ENCODE measurements at places on chromosomes 6 and 20.

- DNase-seq: peak; percentile 5
These were observed 359.0 kb downstream of the ZFAND3 start for GRCh38 chr6:38178584-38178886.

DNA sequence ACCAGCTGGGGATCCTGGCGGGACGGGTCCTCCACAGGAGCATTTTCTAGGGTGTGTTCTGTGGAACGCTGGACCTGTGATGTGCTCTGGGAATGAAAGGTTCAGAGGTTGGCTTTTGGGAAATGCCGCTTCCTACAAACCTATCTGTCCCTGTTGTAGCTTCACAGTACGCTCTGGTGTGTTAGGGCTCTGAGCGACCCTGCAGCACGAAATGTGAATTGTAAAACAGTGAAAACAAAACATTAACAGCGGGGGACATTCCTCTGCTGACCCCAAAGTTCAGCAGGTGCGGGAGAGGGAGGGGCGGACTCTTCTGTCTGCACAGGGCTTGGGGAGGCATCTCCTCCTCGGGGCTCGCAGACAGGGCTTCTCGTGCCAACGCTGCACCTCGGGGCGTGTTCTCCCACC is 155.9 kb downstream of the NRN1 start:
- no peak for DNase-seq

- no peak for DNase-seq
These were observed 110.4 kb downstream of the ADGRG6 start for GRCh38 chr6:142412241-142412640.

GRCh38 chr20:43151901-43152300 is 37.8 kb downstream of the PTPRT start:
- DNase-seq: no peak

DNA sequence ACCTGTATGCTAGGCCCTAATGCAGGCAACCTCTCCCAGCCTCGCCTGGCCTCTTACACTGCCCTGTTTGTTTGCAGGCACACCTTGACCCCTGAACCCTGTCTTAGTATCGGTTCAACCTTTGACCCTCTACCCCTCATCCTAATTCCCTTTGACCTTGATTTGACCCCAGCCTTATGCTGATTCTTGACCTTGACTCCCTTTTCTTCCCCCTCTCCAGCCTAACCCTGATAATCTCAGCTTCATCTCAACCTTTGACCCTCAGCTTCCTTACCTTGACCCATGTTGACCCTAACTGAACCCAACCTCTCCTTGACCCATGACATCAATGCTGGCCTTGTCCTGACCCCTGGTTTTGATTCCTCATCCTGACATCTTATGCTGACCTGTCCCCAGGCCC is 33.8 kb downstream of the UQCC2 start:
- no peak for DNase-seq

GRCh38 chr20:23629017-23629541 is 8.7 kb downstream of the CST3 start:
- DNase-seq: no peak

- no peak for DNase-seq
These were observed 291.7 kb upstream of the SPTLC3 start for GRCh38 chr20:12717061-12717460.

GRCh38 chr6:84943905-84944304 is 179.5 kb upstream of the TBX18 start:
- no peak for DNase-seq

GRCh38 chr6:31680226-31681134 is at the start of gene LY6G5C:
Gene LY6G5C, minus strand, starts transcription at chr6:31681067. Its CDS starts 694 bp downstream, at chr6:31680373.
- DNase-seq: peak; percentile 91

GRCh38 chr6:3797231-3798054 is 45.9 kb upstream of the PXDC1 start:
- DNase-seq: no peak

Data from right hindlimb (tissue), 1 donor.